ENCODE measurements at places on chromosomes 2 and 18. TPM values are rescaled to one million over a fixed set of nuclear protein-coding genes. Genes with fewer than 3 reads are reported as not detected.

GRCh38 chr2:175351512-175351911 lies 170.0 kb upstream of the ATP5MC3 start:
- no peak for DNase-seq

- no peak for DNase-seq
Measured at GRCh38 chr2:74886811-74887210, 52.9 kb downstream of the HK2 start.

GRCh38 chr2:48849770-48850169 lies 94.2 kb upstream of the LHCGR start:
- no peak for DNase-seq

- DNase-seq: no peak
Measured at GRCh38 chr2:218383892-218384519, 1.9 kb downstream of the SLC11A1 start.

GRCh38 chr2:127054996-127055785 lies 51.8 kb downstream of the BIN1 start:
- DNase-seq: peak; percentile 54

DNA sequence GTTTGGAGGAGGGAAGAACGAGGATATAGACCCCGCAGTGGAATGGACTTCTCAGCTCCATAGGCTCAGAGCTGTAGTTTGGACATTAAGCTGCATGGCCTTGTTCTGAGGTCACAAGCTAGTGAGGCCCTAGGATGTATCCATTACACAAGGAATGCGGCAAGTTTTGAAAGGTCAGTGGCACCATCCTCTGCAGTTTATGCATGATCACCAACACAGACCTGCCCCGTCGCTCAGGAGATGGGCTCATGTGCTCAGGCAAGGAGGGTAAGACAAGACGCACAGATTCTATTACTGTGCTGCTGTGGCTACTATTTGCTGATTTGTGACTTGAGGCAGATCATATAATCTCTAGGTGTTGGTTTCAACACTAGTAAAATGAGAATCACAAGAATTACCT lies 110.9 kb downstream of the FAM161A start:
- DNase-seq: no peak

- DNase-seq: no peak
Measured at GRCh38 chr18:48780201-48780912, 170.4 kb downstream of the SMAD7 start.

GRCh38 chr2:200733713-200734198 lies 78.0 kb upstream of the BZW1 start:
- DNase-seq: no peak

MYOM1 gene
- total RNA-seq: 16.3 TPM

Data from mucosa of descending colon (tissue), 3 donors.